Activated CD4-positive, CD25-positive, alpha-beta regulatory T cell (primary cell): ENCODE measurements at places on chromosomes 4 and X.

DNA sequence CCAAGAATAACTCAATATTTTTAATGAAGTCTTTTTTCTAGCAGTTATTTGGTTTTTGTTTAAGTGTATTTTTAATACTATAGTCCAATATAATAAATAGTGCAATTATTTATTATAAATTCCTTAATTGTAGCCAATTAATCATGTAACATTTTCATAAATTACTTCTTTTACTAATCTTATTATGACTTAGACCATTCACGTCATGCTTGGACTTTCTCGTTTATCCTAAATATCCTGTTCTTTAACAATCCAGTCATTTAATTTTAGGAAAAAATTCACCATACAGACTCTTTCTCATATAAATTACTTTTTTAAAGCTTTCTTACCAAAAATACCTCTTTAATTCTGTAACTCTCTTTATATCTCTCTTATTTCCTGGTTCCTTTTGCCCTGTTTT lies 350.1 kb downstream of the AR start:
- DNase-seq: no peak

GRCh38 chr4:141142423-141142822 lies 9.2 kb upstream of the RNF150 start:
- no peak for DNase-seq

DNA sequence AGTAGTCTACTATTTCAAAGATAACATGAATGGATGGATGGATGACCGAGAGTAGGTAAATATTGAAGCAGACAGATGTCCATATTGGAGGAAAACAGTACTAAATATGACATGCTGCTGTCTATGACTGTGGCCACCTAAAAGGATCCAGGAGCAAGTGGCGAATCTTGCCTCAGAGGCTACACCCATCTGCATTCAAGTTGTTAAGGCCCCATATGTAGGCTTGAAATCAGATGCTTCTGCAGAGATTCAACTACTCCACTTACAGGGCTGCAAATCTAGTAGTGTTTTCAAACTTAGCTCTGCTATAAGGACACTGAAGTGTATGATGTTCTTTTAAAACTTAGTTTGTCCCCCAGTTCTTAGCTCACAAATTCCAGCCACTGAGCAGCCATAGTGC lies 28.9 kb downstream of the SEPSECS start:
- DNase-seq: no peak

DNA sequence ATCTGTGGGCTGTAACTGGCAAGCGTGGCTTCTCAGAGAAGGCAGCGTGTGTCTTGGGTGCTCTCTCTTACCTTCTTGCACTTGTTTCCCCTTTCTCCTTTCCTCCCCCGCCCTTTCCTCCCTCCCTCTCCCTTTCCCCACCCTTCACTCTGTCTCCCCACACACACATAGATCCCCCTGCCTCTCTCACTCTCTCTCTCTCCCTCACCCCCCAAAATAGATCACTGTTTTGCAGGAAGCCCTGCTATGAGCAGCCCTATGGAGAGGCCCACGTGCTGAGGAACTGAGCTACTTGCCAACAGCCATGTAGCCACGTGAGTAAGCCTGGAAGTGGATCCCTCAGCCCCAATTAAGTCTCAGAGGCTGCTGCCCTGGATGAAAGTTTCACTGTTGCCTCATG lies 4.3 kb upstream of the PNMA6E start:
- DNase-seq: no peak

GRCh38 chr4:91795947-91796346 lies 507.8 kb upstream of the GRID2 start:
- DNase-seq: no peak

DNA sequence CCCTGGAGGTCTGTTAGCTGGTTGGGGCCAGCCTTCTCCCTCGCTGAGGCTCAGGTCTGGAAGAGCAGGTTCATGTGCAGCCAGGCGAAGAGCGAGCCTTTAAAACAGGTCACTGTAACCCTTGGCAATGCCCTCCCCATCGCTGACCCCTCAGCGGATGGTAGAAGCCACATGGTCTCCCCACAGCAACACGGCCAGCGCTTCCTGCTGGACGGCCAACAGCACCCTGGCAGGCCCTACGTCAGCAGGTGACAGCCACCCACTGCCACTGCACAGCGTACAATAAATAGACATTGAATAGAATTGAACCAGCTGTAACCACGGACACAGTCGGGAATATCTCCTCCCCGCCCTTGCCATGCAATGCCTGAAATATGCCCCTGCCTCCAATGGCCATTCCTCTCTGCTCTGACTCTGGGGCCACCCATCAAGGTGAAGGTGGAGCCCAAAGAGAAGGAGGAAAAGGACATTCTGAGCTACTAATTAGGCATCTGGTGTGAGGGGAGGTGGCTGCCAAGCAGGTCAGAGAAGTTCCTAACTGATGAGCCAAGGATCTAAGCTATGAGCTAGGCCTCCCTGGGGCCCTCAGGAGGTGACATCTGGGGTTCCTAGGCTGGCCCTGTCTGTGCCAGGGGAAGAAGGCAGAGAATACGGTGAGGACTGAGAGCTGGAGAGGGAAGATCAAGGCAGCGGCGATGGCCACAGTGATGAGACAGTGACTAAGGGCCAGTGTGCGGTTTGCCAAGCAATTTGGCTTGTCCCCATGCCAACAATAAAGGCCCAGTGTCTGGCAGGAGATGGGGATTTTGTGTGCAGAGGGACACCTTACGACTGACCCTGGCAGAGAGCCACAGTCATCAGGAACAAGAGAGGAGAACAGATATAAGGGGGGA lies 202.3 kb downstream of the BCOR start:
- DNase-seq: no peak

GRCh38 chr4:6126971-6127745 lies 73.2 kb downstream of the JAKMIP1 start:
- no peak for DNase-seq
